HT1080 (cell line): ENCODE measurements at places on chromosomes 5 and 9. TPM values are rescaled to one million over a fixed set of nuclear protein-coding genes. Genes with fewer than 3 reads are reported as not detected.

PLPP1 gene
- 9.4 and 12.9 TPM in 2 replicates for total RNA-seq

PRDM9 gene
- not detected in 2 replicates for total RNA-seq

CATSPER3 gene
- total RNA-seq, result 0.13 and 0.30 TPM in 2 replicates

MUSK gene
- total RNA-seq, result not detected in 2 replicates

SCGB3A2 gene
- total RNA-seq, result not detected in 2 replicates

C9orf50 gene
- total RNA-seq, result not detected in 2 replicates

GDNF gene
- total RNA-seq, result 1.0 and 1.4 TPM in 2 replicates

CDH9 gene
- not detected in 2 replicates for total RNA-seq

DELE1 gene
- total RNA-seq, result 55.7 and 58.9 TPM in 2 replicates

PHYHD1 gene
- 0.16 TPM in 1 of 2 replicates, not detected in the other for total RNA-seq

GPR151 gene
- total RNA-seq, result not detected in 2 replicates

TAF11L10 gene
- not detected in 2 replicates for total RNA-seq

C1QTNF3 gene
- 0.21 TPM in 1 of 2 replicates, not detected in the other for total RNA-seq

SPATA31E1 gene
- total RNA-seq, result not detected in 2 replicates

BTNL8 gene
- 0.18 TPM in 1 of 2 replicates, not detected in the other for total RNA-seq

STK32A gene
- 0.39 and 0.87 TPM in 2 replicates for total RNA-seq

RALGDS gene
- 20.9 and 23.4 TPM in 2 replicates for total RNA-seq

MCIDAS gene
- total RNA-seq, result 2.6 and 2.8 TPM in 2 replicates

ANGPTL2 gene
- total RNA-seq, result 5.0 and 5.2 TPM in 2 replicates

LURAP1L gene
- total RNA-seq, result 10.0 and 13.5 TPM in 2 replicates

ACTBL2 gene
- total RNA-seq, result 0.47 and 0.80 TPM in 2 replicates
